H9 (cell line): ENCODE measurements at places on chromosomes 7 and 10.

GRCh38 chr10:117353684-117354083 is 21.6 kb downstream of the PDZD8 start:
- no peak for DNase-seq

DNA sequence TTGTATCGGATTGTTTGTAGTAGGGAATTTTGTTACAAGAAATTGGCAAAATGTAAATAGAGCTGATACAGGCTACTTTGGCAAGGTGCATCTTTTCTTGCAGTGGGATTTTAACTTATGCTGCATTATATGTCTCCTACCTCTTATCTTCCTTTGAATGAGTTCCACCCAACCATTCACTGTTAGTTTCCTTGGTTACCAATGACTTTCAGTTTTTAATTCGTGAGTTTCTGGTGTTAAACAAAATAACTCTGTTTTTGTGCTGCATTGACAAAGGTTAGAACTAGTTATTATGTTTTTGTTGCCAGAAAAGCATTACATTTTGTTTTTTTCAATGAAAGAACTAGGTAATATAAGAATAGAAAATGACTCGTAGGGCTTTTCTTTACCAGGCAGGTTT is 327.2 kb downstream of the LHFPL3 start:
- DNase-seq = no peak

- no peak for DNase-seq
Observed at GRCh38 chr7:39525926-39526325, 40.3 kb upstream of the YAE1 start.

GRCh38 chr7:70624500-70625103 is 507.3 kb upstream of the GALNT17 start:
- no peak for DNase-seq

DNA sequence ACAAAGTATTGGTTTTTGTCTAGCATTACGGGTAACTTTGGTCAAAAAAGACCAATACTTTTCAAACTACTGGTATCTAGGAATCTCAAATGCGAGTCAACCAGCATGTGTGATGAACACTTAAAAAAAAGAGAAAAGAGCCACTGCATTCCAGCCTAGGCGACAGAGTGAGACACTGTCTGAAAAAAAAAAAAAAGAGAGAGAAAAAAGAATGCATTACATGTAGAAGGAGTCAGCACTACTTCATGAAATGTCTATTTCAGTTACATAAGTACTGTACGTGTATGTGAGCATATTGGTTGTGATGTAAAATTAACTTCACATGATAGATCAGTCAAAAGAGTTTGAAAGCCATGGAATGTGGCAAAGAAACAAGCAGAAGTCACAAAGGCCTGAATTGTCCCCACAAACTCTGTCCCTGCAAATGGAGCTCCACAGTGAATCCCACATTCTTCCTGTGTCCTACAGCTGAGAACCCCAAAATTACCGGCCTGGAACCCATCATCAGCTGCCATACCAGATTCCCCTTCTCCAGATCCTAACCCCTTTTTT is 1.6 kb downstream of the DENND11 start:
- DNase-seq = no peak

- DNase-seq = peak; percentile 52
Observed at GRCh38 chr10:58299580-58299979, 30.6 kb downstream of the CISD1 start.

DNA sequence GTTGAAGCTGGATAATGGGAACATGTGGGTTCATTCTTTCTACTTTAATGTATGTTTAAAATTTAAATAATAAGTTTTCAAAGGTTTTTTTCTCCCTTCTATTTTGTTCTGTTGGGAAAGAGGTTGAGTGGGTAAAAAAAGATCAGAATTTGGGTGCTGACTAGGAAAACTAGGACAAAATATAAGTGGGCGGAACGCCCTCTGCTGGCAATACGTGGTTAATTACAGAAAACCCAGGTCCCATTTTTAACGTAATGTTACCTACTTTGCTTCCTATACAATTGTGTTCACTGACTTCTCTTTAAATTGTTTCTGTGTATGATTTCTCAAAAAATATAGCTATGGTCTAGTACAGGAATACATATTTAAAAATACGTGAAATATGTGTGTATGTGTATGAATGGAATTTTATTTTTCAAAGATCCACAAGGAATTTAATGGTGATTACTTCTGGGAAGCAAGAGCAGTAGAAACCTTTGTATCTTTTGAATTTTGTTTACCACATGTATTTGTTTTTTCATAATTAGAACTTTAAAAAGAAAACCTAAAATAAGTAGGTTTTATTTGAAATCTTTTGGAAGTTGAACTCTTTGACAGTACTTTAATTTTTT is 8.7 kb downstream of the ECD start:
- DNase-seq = peak; percentile 30

DNA sequence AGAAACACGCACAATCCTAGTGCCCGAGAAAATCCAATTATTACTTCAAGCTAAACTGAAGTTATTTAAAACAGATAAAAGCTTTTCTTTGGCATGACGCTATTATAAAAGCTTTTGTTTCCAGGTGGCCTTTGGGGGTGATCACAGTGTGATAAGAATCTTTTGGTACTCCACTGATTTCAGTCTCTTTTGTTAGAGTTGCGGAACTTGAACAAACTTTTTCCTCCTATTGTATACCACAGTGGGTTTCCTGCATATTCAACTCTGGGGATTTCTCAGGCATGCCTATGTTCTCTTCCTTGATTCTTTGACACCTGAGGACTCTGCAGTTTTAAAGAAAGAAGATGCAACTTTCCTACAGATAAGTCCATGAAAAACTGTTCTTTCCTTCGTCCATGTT is 99.7 kb upstream of the PITRM1 start:
- no peak for DNase-seq

- DNase-seq = no peak
Observed at GRCh38 chr10:63665670-63666134, 144.5 kb downstream of the REEP3 start.

- no peak for DNase-seq
Observed at GRCh38 chr10:129085811-129086210, 381.2 kb upstream of the MGMT start.

DNA sequence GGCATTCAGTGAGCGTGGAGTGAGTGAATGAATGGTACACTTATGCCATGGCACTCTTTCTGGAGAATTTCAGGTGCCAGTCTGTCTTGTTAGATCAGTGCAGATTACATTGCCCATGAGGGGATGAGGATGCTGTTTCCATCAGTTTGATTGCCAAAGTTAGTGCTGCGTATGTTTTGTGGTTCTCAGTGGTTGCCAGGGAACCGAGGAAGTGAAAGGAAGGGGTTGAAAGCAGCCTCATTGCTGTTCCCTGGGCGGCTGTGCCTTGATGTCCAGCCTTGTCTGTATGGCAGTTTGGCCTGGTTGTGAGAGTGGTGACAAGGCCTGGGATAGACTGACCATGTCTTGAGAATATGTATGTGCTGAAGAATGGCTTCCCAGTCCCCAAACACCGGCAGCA is 30.2 kb downstream of the WBP1L start:
- no peak for DNase-seq

- DNase-seq = no peak
Observed at GRCh38 chr10:28248092-28248491, 54.8 kb downstream of the MPP7 start.

DNA sequence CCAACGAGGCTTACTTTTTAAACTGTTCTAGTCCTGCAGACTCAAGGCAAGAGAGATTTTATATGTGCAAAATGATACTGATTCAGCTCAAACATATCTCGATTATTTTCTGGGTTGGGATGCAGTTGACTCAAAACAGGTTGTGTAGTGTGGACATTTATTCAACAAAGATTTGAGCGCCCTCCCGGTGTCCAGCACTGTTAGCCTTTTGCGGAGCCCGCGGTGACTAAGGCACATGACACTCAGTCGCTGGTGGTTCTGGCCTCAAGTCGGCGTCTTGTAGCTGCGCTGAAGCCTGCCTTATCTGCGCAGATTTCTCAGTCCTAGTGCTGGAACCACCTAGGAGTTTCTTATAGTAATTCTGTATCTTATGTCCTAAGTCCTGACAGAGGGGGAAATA is 938 bp upstream of the CADPS2 start:
- peak; percentile 66 for DNase-seq

DNA sequence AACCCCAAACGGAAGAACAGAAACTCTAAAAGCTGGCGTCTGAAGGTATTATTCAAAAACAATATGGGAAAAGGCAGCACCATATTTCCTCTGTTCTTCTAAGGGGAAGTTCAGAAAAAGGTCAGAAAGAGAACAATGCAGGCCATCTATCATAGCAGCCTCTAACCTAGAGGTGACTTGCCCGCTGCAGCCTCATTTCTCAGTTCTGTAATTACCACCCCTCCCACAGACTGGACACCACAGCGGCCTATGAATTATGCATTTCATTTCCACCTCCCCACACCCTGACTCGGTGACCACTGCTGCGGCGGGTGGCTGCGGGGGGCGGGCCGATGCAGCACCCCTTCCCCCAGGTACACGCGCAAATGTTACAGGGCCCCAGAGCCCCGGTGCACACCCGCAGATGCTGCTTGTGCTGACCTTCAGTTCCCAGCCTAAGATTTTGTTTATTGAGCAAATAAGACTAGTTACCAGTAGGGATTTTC is 125.5 kb downstream of the CLEC2L start:
- DNase-seq = no peak

DNA sequence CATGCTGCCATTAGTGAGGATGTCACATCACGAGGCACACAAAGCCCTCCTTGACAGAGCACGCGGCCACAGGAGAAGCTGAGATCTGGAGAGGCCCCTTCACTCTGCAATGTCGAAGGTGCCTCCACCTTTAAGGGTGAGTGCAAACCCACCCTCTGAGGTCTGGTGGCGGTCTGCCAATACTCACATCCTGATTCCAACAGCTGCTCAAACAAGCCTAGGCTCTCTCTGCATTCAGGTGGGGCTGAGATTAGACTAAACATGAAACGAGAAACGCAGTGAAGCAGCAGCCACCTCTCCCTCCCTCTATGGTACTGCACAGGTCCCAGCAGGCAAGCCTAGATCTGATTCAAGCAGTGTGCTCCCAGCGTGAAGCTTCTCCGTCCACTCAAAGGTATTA is 151.8 kb downstream of the TCERG1L start:
- no peak for DNase-seq

- no peak for DNase-seq
Observed at GRCh38 chr10:16341637-16342036, 95.2 kb upstream of the PTER start.

DNA sequence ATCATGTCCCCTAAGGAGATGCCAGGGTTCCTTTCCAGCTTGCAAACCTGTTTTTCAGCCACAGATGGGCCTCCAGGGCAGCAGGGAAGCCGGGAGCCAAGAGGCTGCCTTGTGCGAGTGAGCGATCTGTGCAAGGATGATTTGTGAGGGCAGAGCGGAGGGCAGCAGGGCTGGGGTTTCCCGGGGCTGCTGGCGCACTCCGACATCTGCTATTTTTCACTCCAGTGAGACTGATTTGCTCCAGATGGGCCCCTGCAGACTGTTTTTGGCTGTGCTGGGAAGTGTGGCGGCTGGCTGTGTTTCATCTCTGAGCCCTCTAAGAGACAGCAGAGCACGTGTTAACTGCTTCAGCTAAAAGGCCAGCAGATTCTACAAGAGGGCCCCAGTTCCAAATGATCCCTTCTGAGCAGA is 466.2 kb downstream of the TYW1 start:
- DNase-seq = no peak

GRCh38 chr10:21057436-21057835 is 160.3 kb upstream of the NEBL start:
- no peak for DNase-seq

DNA sequence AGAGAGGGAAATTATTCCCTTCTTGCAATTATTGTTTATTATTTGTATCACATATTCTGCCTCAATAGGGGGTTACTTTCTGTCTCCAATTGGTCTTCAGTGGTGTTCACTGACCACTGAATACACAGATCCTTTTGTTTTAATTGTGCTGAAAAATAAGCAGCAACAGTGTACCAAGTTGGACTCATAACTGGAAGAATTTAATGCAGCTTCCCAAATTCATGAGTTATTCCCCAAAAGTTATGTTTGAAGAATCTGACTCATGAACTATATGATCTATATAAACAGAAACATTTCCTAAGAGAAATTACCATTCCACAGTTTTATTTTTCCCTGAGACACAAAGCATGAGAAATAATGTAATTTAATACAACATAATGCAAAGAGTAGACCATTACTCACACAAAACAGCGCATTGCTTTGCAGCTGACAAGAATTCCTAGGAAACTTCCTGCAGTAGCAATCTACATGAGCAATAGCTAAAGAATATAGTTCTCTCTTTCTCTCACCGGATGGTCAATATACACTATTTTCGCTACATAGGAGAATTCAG is 479.2 kb downstream of the HTR7 start:
- DNase-seq = no peak

- DNase-seq = no peak
Observed at GRCh38 chr10:43287056-43288007, 20.5 kb upstream of the RASGEF1A start.

DNA sequence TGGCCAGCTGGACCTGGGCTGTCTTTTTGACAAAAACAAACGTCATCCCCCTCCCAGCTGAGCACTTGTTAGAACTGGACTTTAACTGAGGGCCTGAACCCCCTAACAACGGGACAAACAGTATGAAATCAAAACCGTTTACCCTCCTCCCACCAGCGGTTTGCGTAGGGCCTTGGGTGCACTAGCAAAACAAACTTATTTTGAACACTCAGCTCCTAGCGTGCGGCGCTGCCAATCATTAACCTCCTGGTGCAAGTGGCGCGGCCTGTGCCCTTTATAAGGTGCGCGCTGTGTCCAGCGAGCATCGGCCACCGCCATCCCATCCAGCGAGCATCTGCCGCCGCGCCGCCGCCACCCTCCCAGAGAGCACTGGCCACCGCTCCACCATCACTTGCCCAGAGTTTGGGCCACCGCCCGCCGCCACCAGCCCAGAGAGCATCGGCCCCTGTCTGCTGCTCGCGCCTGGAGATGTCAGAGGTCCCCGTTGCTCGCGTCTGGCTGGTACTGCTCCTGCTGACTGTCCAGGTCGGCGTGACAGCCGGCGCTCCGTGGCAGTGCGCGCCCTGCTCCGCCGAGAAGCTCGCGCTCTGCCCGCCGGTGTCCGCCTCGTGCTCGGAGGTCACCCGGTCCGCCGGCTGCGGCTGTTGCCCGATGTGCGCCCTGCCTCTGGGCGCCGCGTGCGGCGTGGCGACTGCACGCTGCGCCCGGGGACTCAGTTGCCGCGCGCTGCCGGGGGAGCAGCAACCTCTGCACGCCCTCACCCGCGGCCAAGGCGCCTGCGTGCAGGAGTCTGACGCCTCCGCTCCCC is at the start of gene IGFBP1:
IGFBP1 (plus strand) TSS at position 304 of the 808 bp plus-strand sequence; CDS start at position 469, 165 bp downstream.
- DNase-seq = peak; percentile 45

- DNase-seq = no peak
Observed at GRCh38 chr7:134732728-134733127, 46.7 kb upstream of the CALD1 start.

DNA sequence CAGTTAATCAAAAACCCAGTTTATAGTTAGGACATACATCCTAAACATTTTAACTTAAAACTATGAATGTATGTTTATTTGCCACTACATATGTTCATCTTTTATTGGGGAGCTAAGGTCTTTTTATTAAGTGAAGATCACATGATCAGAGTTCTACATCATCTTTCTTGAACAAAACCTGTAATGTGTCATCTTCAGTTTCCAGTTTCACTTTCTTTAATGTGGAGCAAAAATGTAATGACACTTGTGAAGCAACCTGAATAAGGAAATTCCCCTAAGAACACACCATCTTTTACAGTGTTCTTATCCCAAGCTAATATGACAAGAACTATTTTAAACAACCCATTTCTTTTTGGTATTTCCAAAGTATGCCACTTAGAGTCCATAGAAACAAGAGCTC is 166.7 kb upstream of the BET1 start:
- no peak for DNase-seq

- no peak for DNase-seq
Observed at GRCh38 chr10:75233444-75234016, 2.2 kb downstream of the COMTD1 start.
